Stimulated activated CD4-positive, alpha-beta T cell treated with anti-CD3 and anti-CD28 coated beads, Interleukin-1b, Interleukin-23, amount 100 ng/mL, for 1 hour (primary cell): ENCODE measurements at places on chromosomes 5 and 9.

- no peak for DNase-seq
These were observed 67.5 kb downstream of the RGMB start for GRCh38 chr5:98840946-98841345.

DNA sequence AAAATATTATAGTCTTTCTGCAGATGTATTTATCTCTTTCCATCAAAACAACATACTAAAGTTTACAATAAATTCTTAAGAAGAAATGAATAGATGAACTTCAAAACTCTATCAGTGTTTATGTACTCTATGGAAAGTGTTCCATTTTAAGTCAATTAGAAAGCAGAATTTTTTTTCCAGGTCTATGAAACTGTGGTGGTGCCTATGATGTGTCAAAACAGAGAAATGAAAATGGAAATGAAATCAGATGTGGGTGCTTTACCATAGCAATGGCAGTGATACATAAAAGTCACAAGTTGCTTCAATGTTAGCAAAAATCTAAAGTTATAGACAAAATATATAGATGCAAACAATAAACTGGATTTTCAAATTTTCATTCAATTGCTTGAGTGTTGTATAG is 97.3 kb downstream of the PTCH1 start:
- no peak for DNase-seq

GRCh38 chr9:111928359-111928720 is 31.7 kb downstream of the UGCG start:
- no peak for DNase-seq

- DNase-seq, result no peak
These were observed 3.7 kb upstream of the AJM1 start for GRCh38 chr9:136838314-136839228.

DNA sequence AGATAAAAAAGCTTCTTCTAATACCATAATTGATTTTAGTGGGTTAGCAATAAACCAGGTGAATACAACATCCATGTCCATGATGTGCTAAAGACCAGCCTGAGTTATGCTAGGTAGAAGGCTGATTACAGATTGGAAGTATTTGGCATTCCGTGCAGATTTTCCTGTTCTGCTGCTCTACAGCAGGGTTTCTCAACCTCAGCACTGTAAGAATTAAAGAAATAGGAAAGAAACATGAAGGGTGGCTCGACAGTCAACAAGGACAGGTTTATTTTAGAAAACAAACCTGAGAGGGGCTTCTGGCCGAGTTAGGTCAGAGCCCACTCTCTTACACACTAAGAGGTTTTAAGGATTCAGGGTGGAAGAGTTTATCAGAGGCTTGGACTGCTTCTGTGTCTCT is 42.3 kb downstream of the ZFAND5 start:
- DNase-seq, result no peak

- no peak for DNase-seq
These were observed 518 bp downstream of the SPRY4 start for GRCh38 chr5:142324136-142324870.

- DNase-seq, result no peak
These were observed 140.2 kb upstream of the BRINP1 start for GRCh38 chr9:119509291-119509905.

DNA sequence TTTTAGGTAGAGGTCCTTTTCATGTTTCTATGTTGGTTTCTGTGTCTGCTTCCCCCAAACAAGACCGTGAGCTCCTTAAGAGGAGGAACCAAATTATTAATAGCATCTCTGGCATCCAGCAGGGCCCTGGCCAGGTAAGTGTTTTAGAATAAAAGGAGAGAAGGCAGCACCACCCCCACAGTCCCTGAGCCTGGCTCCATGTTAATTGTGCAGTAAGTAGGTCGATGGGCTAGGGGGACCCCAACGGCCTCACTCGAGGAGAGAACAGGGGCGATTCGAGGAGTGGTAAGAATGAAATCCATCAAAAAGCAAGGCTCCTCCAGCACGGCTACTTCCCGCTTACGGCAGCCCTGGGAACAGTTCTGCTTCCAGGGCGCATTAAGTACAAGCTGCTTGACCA is 67.0 kb downstream of the GABBR2 start:
- DNase-seq, result no peak

DNA sequence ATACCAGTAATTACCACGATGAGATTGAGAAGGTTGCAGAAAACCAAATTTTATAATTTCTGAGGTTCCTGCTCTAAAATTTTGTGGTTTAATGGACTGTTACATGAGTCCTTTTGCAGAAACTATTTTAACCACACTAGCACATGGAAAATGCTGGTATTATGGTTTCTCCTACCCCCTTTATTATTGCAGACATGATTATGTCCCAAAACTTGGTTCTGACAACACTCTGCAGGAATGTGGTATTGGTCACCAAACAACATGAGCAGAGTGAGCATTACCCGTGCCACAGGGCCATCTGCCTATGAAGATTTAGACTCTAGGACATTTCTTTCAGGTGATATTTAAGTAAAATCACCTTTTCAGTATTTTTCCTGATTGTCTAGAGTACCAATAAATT is 2.8 kb upstream of the ECM2 start:
- no peak for DNase-seq

- no peak for DNase-seq
These were observed 225.3 kb upstream of the CLINT1 start for GRCh38 chr5:158084292-158084691.

GRCh38 chr5:55037046-55037771 is 13.2 kb downstream of the GZMK start:
- no peak for DNase-seq

GRCh38 chr5:82785882-82786509 is 291.2 kb downstream of the TMEM167A start:
- DNase-seq, result no peak

- DNase-seq, result no peak
These were observed 41.3 kb upstream of the CDK20 start for GRCh38 chr9:88015606-88016005.

DNA sequence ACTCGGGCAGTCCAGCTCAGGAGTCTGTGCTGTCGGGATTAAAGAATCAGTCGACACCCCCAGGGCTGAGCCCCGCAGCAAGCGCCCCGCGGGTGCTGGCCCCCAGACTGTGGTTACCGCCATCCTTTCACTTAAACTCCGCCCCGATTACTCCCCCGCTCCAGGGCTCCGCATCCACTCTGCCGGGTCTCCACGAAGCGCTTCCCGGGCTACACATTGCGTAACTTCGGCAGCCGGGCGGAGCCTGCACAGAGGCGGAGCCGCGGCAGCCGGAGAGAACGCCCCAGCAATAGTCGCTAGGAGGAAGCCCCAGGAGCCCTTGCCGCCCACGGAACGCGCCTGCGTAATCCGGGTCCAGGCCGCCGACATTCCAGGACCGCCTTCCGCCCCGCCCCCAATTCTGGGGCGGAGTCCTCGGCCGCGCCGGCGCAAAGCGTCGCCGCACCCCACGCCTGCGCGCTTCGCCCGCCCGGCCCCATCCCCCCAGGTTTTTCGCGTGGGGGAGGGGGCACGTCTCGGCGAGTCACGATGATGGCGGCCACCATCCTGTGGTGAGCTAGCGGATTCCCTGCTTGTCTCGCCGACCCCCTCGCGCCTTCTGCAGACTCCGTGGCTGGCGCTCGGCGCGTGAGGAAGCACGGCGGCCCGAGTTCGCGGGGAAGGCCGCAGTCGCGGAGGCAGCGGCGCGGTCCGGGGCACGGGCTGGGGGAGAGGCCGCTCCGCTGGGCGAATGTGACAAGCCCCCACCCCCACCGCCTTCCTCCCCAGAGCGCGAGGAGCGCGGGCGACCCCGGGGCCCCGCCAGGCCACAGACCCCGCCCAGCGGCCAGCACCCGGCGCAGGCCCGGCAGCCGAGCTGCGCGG is at the start of gene RAD23B:
RAD23B (plus strand) TSS at position 521 of the 864 bp plus-strand sequence. CDS start 351 bp downstream, outside the sequence.
- peak; percentile 97 for DNase-seq
